Cerebellum (tissue), 4 donors: ENCODE measurements at places on chromosomes 2 and 18.

GRCh38 chr2:11437602-11438001 lies 28.4 kb downstream of the E2F6 start:
- DNase-seq, result peak; percentile 20

- DNase-seq, result no peak
Observed at GRCh38 chr2:221337957-221338685, 234.0 kb downstream of the EPHA4 start.

GRCh38 chr2:31314761-31315160 lies 80.8 kb downstream of the EHD3 start:
- DNase-seq, result no peak

GRCh38 chr18:39692367-39693015 lies 2126.9 kb upstream of the CELF4 start:
- no peak for DNase-seq

DNA sequence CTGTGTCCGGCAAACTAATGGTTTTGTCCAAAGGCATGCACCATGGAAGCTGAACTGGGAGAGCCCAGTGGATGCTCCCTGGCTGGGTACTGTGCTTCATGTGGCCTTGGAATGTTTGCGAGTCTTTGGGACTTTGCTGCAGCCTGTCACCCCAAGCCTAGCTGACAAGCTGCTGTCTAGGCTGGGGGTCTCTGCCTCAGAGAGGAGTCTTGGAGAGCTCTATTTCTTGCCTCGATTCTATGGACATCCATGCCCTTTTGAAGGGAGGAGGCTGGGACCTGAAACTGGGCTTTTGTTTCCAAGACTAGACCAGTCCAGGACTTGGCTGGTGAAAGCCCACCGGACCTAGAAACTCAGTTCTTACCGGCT lies 1.7 kb downstream of the MARS2 start:
- no peak for DNase-seq
